ENCODE measurements at places on chromosomes 2 and 18. TPM values are rescaled to one million over a fixed set of nuclear protein-coding genes. Genes with fewer than 3 reads are reported as not detected.

- no peak for DNase-seq
These were observed 21.5 kb downstream of the CHCHD5 start for GRCh38 chr2:112605926-112606325.

GRCh38 chr2:98486374-98486981, 41.8 kb downstream of the INPP4A start:
- DNase-seq, result no peak

DNA sequence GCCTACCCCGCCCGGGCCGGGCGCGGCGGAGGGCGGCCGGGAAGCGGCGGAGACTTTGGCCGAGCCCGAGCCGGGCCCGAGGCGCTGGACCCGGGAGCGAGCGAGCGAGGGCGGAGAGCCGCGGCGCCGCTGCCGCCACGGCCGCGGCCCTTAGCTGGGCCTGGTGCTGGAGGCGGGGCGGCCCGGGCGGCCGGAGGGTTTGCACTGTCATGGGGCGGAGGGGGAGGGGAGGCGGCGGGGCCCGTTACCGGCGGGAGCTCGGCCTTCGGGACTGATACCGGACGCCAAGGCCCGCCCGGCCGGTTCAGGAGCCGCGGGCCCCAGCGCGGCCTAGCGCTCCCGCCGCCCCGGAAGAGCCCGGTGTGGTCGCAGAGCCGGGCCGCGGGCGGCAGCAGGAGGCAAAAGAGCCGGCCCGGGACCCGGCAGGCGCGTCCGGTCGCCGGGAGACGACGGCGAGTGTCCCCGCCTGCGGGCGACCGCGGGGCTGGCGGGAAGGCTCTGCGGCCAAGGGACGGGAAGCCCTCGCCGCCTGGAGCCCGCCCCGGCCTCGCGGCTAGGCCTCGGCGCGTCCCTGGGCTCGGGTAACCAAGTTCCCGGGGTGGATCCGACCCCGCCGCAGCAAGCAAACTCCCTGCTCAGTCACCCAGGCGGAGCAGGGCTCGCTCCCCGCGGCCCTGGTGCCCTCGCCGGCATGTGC, 697 bp downstream of the KCMF1 start:
- DNase-seq, result peak; percentile 14

GRCh38 chr18:2883076-2883735, 36.4 kb downstream of the EMILIN2 start:
- no peak for DNase-seq

DNA sequence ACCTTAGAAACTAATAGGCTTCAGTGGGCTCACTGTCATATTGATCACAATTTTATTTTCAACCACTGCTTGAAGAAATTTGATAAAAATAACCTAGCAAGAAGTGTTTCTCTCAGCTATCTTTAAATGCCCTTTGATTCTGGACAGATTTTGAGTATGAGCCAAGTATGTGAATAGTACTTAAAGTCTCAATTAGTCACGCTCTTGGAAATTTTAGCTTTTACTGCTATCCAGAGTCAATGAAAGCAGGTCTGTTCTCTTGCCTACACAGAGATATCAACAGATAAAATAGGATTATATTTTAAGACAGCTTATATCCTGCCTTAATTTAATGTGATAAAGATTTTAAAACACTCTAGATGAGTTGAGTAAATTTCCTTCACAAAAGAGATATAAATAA, 337.3 kb downstream of the CBLN2 start:
- DNase-seq, result no peak

GRCh38 chr18:24656551-24657443, 196.4 kb downstream of the HRH4 start:
- DNase-seq, result no peak

DNA sequence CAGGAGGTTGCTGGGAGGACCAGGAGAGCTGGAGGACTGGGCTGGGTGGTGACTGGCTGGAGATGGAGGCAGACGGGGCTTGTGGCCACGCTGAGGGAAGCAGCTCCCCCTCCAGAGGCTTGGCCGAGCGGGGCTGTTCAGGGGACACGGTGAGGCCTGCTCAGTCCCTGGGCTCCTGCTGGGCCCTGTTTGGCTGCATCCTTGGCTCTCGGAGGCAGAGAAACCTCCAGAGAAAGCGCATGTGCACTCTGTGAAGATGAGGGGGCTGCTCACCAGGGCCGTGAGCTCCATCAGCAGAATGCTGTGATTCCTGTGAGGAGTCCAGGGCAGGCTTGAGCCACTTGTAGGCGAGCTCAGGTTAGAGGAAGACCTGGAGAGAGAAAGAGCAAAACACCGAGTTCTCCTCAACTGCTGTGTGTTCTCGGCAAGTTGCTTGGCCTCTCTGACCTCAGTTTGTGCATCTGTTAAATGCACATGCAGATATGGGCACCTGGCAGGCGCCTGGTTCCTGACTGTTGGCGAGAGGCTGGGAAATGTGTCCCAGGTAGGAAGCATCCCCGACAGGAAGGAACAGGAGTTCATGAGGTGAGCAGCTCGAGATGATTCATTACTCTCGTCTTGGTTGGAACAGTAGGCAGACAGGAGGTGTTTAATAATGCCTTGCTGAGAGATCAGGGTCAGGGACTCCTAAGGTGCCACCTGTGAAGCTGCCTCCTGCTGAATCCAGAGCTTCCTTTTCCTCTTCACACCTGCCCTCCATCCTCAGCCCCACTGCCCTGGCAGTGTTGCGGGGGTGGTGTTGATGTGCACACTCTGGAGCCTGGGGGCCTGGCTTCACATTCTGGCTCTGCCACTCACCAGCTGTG, 941 bp downstream of the ZAP70 start:
- DNase-seq, result no peak

DNA sequence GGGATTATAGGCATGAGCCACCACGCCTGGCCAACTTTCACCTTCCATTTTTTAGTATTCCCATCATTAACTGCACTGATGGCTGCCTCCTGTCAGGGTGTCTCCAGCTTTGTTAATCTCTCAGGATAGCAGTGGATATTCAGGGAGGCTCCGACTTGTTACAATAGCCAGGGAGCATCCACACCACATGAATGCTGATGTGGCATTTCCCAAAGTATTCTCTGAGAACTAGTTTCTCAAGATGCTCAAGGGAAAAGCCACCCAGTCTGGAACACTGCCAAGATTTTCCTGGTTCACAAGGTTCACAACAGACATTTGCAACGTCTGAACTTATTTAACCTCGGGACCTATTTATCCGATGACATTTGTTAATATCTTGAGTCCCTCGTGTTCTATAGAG, 33.8 kb downstream of the ZNF519 start:
- DNase-seq, result no peak

- no peak for DNase-seq
These were observed 21.9 kb downstream of the MC2R start for GRCh38 chr18:13893418-13893760.

GRCh38 chr18:9683418-9684396, 24.4 kb upstream of the RAB31 start:
- no peak for DNase-seq

SLC9A4 gene
- total RNA-seq, result 0.28 TPM

ZSWIM2 gene
- total RNA-seq, result not detected

CABYR gene
- total RNA-seq, result 14.9 TPM
